ENCODE measurements at places on chromosomes 3 and 15. TPM values are rescaled to one million over a fixed set of nuclear protein-coding genes. Genes with fewer than 3 reads are reported as not detected.

The TMED3 gene
- total RNA-seq, result 40.5 TPM

The DAZL gene
- not detected for total RNA-seq

The MAN2A2 gene
- 56.3 TPM for total RNA-seq

The ACKR4 gene
- 1.0 TPM for total RNA-seq

The SLC2A2 gene
- 12.6 TPM for total RNA-seq

The HTD2 gene
- 7.8 TPM for total RNA-seq

The LSMEM2 gene
- 0.22 TPM for total RNA-seq

The NKIRAS1 gene
- total RNA-seq, result 7.1 TPM

The APH1B gene
- 22.4 TPM for total RNA-seq

The RLBP1 gene
- total RNA-seq, result not detected

The KBTBD13 gene
- 0.06 TPM for total RNA-seq

The CCDC14 gene
- 28.2 TPM for total RNA-seq

The TGFBR2 gene
- total RNA-seq, result 243 TPM

The ROPN1B gene
- total RNA-seq, result not detected

GRCh38 chr3:24156466-24156865 is 211.4 kb downstream of the NR1D2 start:
- DNase-seq, result no peak

- no peak for DNase-seq
Measured at GRCh38 chr3:153679714-153680113, 441.5 kb upstream of the ARHGEF26 start.

DNA sequence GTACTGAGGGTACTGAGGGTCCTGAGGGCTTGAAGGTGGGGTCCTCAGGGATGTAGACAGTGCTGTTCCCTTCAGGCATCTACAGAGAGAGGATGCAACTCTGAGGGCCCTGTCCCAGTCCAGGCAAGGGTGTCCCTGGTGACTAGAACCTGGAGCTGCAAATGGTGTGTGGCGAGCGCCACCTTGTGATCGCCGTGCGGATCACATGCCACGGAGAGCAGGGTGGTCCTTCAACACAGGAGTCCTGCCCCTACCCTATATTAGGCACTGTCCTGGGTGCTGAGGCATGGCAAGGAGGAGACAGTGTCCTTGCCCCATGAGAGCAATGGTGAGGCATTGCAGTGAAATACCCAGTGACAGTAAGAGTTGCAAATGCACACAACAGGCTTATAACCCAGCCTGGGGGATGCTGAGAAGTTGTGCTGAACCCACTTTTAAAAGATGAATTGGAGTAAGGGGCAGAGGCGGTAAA is 23.6 kb downstream of the RHCG start:
- DNase-seq, result peak; percentile 56

GRCh38 chr15:54571576-54571975 is 593.3 kb downstream of the UNC13C start:
- DNase-seq, result no peak

GRCh38 chr15:97567411-97567810 is 393.1 kb upstream of the ARRDC4 start:
- DNase-seq, result no peak

GRCh38 chr15:38847666-38848065 is 283.1 kb upstream of the RASGRP1 start:
- no peak for DNase-seq

- peak; percentile 91 for DNase-seq
Measured at GRCh38 chr3:43001094-43001553, 22.0 kb downstream of the GASK1A start.

GRCh38 chr3:24185738-24186384 is 240.8 kb downstream of the NR1D2 start:
- peak; percentile 74 for DNase-seq

DNA sequence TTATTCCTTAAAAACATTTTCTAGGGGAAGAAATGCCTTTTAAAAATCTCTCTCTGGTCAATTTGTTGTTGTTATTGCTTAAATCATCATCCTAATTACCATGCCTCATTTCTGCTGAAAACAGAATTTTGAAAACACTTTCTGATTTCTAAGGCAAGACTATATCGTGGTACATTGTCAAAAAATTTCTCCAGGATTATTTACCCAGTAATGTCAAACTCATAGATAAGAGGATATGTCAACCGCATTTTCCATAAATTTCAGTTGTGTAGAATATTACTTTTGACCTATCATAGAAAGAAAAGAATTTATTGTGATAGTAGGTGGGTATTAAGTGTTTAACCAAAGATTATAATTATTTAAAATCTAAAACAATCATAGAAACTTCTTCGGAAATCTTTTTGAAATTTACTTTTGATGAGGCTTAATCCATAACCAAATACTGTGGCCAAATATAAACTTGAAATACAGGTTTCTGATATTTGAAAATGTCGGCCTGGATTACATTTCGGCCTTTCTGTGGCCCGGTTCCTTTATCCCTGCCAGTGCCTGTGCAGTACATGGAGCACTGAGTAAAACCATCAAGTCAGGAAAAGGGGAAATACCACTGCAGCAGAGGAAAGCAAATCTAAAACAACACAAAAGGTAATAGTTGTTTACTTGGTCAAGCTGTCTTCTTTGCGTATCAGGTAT is 173.4 kb downstream of the MYRIP start:
- no peak for DNase-seq

- DNase-seq, result peak; percentile 25
Measured at GRCh38 chr15:98232761-98233160, 272.3 kb downstream of the ARRDC4 start.

DNA sequence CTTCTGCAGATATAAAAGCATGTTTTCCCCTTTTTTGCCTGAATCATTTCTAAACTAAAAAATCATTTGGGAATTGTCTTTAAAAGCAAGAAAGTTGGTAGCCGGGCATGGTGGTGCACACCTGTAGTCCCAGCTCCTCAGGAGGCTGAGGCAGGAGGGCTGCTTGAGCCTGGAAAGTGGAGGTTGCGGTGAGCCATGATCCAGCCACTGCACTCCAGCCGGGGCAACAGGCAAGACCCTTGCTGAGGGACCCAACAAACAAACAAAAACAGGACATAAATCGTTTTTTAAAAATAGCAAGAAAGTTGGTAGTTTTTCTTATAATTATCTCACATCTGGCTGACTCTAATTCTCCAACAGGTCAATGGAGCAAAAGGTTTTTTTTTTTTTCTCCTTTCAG is 2.5 kb downstream of the HIGD1A start:
- DNase-seq, result no peak

DNA sequence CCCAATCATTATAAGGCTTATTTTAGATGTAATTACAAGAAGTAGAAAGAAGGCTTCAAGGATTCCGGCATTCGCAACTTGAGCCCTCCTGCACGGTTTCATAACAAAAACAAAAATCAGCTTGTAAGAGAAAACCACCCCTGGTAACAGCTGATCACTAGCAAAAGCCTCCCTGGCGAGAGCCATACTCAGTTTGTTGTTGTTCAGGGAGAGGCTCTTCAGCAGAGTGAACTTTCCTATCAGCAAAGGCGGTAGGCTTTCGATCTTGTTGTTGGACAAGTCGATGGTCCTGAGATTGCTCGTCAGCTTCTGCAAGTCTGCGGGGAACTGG is 710 bp downstream of the LRRC57 start:
- DNase-seq, result no peak

- no peak for DNase-seq
Measured at GRCh38 chr3:173467501-173467900, 70.0 kb downstream of the NLGN1 start.

DNA sequence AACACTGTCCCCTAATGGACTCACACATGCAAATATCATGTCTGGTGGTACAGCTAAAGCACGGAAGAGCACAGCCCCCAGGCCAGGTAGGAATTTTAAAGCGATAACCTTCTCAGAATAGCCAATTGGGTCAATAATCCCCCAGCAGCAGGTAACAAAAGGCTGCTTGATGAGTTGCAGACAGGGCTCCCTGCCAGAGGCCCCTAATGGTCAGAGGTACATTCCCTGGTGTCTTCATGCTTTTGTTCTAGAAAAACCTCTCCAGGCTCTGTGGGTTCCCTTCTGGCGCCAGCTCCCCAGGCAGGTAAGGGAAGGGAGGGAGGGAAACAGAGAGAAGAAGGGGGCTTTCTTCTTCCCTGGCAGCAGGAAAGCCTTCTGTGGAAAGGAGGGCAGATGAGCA is 43.4 kb upstream of the PRTG start:
- DNase-seq, result no peak

- peak; percentile 19 for DNase-seq
Measured at GRCh38 chr3:16455001-16455400, 58.5 kb downstream of the RFTN1 start.

DNA sequence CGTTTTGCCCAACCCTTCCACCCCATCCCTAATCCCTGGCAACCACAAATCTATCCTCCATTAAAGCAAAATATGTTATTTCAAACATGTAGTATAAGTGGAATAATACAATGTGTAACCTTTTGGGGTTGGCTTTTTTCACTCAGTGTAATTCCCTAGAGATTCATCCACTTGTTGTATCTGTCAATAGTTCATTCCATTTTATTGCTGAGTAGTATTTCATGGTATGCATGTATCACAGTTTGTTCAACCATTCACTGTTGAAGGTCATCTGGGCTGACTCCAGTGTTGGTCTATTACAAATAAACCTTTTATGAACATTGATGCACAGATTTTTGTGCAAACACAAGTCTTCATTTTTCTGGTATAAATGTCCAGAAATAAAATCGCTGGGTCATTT is 38.8 kb downstream of the BSN start:
- no peak for DNase-seq

- DNase-seq, result no peak
Measured at GRCh38 chr3:5314897-5315296, 127.4 kb downstream of the EDEM1 start.

- DNase-seq, result no peak
Measured at GRCh38 chr15:42171122-42171521, 14.7 kb upstream of the PLA2G4F start.

GRCh38 chr3:4985330-4986174 is 6.3 kb downstream of the BHLHE40 start:
- peak; percentile 56 for DNase-seq

DNA sequence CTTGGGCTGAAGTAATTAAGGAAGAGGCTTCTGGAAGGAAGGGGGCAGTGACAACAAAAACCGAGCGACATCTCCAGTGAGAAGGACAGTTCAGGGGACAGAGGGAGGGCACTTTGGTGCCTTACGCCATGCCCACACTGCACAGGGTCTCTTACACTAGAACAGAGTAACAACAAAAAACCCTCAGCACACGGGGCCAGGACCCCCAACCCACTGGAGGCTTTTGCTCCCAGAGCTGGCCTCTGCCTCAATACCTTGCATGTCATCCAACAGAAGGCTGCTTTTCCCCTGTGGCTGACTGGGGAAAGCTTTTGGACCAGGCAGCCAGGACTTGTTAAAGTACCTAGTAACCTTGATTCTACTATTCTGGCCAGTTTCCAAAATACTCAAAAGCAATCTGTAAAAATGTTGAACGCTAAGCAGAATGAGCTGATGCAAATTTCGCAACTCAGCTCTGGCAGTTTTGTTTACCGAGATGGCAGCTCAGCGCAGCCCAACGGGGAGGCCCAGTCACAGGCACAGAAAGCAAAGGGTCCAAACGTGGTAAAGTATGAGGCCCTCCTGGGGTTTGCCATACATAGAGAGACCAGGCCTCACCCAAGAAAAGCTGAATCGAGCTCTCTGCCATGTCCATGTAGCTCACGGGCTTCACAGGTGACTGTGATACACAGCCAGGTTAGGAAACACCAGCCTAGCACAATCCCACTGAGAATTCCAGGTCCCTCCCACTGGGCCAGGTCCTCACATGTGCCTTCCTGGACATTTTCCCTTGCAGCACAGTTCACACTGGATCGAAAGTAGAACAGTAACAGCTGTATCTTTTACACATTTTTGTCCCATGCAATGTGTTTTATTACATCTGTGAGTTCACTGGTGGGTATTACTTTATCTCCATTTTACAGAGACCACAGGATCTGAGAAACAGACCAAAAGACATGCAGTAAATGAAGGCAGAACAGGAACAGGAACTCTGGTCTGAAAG is 6.0 kb downstream of the CHCHD4 start:
- no peak for DNase-seq

Measured in kidney (tissue), 22 donors.